Mesothelial cell of epicardium (in vitro differentiated cells): ENCODE measurements at places on chromosomes 6 and 20.

DNA sequence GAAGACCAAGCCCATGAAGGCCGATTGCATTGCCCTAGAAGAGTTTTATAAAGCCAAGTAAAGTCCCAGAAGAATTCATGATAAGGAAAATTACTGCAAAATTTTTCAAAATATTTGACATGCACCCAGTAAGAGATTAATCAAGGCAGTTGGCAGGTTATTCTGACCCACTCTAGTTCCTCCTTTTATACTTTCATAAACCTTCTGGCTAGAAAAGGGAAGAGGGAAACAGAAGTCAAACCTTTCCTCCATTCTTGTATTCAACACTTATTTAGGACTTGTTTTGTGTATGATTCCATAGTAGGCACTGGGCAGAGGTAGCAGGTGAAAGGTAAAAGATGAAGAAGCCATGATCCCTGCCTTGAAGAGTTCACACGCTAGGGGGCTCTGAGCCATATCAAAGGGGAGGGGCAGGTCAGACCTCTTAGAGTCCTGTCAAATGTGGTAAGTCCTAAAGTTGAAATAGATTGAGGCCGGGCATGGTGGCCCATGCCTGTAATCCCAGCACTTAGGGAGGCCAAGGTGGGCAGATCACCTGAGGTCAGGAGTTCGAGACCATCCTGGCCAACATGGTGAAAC is 85.4 kb downstream of the NDUFAF5 start:
- DNase-seq, result no peak

GRCh38 chr20:20411836-20412235 is 43.9 kb downstream of the INSM1 start:
- DNase-seq, result no peak

DNA sequence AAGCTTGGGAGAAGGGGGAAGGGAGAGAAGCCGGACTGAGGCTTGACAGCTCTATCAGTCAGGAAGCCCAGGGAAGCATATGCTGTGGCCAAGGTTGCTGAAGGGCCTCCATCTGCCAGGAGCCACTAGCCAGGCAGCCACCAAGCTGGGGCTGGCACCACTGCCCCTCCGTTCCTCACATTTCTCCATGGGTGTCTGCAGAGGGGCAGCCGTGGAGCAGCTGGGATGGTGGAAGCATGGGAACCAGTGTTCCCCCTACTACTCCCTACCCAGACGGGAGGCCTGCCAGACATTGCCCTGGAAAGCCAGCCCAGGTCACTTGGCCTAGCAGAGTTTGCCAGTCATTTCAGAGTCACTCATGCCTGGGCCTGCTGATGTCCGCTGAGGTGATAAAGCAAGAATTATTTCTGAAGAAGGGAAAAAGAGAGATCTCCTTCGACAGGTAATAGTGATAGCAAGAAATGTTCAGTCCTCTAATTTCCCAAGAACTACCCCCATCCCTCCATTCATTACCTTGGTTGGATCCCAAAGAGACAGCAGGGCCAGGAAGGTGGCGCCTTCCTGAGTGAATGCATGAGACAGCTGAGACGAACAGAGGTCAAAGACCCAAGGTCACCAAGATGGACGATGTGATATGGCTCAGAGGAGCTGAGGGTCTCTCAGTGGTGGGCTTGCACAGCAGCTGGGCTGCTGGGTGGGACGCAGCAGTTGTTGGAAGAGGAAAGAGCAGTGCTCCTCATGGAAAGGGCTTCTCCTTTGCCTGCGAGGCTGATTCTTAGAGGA is 21.9 kb downstream of the SNPH start:
- DNase-seq, result no peak

DNA sequence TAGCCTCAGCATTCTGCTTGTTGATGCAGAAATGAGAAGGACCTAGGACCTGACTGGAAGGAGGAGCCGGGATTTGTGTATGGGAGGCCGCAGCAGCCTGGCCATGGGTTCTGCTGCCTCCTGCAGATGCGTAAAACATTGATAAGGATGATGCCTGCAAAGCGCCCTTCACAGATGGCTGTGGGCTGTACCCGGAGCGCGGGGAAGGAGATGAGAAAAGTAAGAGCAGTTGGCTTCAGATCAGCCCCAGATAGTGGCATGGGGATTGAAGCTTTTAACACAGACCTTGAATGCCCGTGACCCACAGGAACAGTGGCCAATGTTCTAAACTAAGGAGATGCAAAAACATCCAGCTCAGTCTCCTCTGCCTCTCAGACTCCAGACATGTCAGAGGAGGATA is 136.4 kb upstream of the KCNG1 start:
- DNase-seq, result no peak
